CD4-positive, alpha-beta T cell treated with Interleukin-4 for 4 hours (primary cell): ENCODE measurements at places on chromosomes 3 and 15.
A peak's percentile ranks its signal among the peaks of the same experiment; 100 is the strongest.

GRCh38 chr15:71203586-71204474 lies 88.6 kb downstream of the THSD4 start:
- no peak for DNase-seq

- DNase-seq: no peak
Observed at GRCh38 chr3:78511840-78512239, 1256.0 kb downstream of the ROBO1 start.

- DNase-seq: no peak
Observed at GRCh38 chr15:52709187-52709981, 30.2 kb upstream of the ATOSA start.

DNA sequence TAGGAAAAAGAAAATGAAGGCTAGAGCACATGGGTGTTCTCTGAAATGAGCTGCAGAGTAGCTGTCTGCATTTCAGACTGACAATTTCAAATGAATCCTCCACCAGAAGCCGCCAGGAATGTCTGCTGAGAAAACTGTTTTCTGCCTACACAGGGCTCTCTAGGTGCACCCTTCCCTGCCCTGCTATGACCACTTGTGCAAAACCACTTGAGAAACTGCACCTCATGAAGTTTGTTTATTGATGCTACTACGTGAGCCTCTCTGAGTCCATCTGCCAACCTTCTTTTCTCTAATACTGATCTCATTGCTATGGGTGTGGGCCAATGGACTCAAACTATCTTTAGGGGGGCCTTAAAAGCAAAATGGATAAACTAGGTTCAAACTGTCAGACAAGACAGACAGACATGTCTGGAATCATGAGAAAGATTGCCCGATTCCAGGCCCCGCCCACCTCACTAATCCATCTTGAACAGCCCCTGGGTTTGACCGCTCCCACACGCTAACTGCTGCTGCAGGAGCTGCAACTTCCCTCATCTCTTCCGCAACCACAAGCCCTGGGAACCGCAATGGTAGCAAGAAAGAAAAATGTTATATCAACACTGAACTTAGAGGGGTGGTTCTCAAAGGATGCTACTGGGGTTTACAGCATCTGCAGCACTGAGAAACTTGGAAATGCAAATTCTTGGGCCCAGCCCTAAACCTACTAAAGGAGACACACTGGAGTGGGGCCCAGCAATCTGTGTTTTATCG lies 9.0 kb upstream of the CD47 start:
- peak; percentile 41 for DNase-seq

DNA sequence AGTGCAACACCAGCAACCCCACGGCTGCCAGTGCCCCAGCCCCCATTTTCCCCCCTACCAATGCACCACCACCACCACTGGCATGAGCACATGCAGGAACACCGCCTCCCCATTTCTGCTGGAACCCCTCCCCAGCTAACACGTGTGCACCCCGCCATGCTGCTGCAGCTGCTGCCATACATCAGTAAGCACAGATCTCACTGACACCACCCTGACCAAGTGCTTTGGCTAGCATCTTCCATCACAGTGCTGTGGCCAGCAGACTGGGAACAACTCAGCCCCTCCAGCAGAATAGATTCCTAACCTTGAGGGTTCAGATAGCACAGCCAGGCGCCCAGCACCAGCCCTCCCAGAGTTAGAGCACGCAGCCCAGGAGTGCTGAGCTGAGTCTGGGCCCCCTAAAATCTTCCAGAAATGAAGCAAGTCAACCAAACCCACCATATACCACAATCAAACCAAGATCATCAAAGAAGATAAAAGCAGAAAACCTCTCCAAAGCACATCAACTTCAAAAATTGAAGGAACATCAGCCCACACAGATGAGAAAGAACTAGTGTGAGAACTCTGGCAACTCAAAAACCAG lies 81.2 kb upstream of the CDV3 start:
- no peak for DNase-seq

DNA sequence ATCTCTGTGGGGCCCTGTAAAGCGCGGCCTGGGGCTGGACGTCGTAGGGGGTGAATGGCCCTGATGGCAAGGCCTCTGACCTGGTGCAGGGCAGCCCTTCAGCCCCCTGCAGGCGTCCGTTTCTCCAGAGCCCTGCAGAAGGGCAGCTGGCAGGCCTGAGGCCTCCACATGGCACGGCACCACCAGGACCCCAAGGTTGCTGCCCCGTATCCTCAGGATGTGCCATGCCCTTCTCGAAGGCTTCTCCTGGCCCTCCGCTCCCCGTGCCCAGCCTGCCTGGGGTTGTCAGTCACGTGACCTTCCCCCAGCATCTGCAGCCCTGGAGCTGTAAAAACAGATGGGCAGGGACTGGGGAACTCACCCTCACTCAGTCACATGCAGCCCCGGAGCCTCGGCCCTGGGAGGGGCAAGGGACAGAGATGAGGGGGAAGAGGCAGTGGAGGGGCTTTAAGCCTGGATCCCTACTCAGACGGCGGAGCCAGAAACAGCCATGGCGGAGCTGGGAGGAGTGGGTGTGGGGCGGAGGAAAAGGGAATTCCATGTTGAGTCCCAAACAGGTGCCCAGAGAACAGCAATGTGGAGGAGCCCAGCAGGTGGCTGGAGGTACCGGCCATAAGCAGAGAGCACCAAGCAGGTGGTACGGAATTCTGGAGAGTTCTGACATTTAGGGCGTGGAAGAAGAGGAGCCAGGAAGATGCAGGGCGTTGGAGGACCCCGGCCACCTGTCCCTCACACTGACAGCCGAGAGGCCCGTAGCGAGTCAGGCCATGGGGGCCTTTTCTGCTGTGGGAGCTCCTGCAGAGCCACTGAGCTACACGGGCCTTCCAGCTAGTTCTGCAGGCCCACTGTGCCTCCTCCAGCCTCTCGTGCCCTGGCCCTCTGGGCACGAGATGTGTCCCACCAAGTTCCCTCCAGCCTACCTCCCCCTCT lies 193.1 kb downstream of the XXYLT1 start:
- no peak for DNase-seq

DNA sequence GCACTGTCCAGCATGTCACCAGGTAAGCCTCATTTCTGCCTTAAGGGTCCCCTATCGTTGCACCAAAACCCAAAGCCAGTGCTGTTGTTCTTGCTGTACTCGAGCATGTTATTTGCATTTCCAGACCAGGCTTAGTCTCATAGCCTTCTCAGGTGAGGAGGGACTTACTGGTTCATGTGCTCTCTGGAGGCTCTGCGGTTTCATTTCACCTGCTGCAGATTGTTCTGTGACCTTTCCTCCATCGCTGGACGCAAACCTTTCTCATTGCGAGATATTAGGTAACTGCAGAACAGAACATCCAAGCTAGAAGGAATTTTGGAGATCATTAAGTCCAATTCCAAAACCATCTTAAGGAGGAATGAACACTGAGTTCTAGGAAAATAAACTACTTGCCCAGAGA lies 187.3 kb upstream of the BCL6 start:
- DNase-seq: no peak

DNA sequence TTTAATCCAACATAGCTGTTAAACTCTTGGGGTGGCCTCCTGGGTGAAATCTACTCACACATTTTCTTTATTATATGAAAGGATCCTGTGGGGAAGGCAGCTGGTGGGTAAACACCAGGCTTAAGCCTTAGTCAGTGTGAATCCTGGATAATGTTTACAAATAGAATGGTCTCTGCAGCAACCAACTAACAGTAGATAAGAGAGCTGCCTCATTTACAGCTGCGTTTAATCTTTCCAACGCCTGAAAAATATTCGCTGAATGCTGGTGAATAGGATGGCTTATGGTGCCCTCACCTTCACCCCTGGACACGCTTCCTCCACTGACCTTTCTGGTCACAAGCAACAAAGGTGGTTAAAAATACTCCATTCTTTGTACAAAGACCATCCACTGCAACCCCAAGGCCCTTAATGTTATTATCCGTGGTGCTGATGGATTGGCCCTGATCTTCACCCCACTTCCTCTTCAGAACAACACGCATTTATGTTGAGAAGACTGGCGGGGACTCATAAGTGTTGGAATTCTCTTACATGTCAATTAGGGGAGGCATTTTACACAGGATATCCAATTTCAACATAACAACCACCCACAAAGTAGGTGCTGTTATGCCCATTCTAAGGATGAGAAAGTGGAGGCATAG lies 120.0 kb upstream of the FRMD4B start:
- DNase-seq: no peak

DNA sequence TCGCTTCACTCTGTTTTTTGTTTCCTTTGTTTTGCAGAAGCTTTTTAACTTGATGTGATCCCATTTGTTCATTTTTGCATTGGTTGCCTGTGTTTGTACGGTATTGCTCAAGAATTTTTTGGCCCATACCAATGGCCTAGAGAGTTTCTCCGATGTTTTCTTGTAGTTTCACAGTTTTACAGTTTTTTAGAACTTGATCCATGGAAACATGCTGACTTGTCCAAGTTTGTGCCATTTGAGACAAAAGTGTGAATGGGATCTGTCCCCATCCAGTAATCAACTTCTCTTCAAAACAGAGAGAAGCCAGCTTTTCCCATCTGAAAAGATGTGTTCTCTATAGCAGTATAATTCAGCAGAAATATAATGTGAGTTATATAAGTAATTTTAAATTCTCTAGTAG lies 266.5 kb upstream of the LRTM1 start:
- no peak for DNase-seq

DNA sequence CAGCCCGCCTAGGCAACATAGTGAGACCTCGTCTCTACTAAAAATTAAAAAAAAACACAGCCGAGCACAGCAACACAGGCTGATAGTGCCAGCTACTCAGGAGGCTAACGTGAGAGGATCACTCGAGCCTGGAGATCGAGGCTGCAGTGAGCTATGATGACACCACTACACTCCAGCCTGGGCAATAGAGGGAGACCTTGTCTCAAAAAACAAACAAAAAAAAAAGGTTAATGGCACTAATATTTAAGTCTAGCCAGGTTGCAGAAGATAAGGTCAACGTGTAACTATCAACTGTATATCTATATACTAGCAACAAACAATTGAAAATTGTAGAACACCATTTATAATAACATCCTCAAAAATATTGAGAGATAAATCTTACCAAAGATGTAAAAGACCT lies 75.1 kb downstream of the MYO9A start:
- DNase-seq: no peak

DNA sequence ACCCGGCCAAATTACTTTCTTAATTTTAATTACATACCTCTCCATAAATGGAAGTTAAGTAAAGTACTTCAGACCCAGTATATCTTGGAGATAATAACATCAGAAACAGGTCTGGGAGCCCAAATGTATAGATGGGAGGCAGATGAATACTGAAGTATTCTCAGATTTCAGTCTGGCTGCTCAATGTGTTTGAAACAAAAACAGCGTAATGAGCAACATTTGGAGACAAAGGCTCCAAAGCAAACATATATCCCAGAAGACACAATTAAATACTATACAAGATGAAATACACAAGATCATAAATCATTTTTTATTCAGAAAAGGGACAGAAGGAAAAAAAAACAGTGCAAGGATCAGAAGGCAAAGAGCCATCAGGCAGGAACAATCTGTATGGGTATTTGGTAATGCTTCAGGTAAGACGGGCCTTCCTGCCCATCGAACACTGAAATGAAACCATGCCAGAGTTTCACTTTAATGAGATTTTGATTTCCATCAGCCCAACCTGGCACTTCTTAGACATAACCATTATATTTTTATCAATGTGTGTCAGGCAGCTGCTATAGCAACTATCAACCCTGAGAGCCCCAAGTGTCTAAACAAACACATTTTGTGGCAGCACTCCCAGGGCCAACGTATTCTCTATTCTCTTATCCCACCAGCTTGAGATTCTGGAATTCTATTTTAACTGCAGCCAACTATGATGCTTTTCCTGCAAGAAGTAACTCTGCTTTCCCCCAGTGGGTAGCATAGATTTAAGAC lies 210.8 kb downstream of the STT3B start:
- DNase-seq: no peak

GRCh38 chr15:101097111-101097510 lies 154.7 kb downstream of the CHSY1 start:
- no peak for DNase-seq

DNA sequence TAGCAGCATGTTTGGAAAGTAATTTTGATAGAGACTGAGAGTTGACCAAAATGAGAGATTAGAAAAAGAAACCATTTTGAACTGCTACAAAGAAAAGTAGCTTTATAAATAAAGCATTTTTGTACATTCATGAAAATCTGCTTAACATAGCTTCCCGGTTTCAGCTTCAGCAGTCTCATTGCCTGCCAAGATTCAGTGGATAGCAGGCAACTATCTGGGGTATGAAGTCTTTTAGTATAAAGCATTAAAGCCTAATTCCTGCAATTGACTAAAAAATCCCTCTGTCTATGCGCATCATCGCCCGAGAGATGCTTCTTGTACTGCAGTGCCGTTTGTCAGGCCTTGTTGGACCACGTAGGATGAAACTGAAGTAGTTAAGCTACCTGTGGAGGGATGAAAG lies 588.4 kb downstream of the NAALADL2 start:
- no peak for DNase-seq

DNA sequence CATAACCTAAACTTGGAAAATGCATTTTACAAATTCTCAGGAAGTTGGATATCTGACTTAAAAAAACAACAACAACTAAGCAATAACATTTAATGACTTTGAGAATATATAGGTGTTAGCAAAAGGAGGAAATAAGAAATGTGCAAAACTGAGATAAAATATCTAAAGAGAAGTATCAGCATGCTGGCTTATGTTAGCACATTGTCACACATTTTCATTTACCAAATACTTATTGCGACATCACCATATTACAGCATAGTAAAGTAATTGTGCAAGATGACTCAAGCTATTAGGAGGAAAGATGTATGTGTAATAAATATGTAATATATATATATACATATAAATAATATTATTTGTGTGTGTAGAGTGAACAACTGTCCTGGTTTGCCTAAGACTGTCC lies 9.2 kb downstream of the PTX3 start:
- no peak for DNase-seq

DNA sequence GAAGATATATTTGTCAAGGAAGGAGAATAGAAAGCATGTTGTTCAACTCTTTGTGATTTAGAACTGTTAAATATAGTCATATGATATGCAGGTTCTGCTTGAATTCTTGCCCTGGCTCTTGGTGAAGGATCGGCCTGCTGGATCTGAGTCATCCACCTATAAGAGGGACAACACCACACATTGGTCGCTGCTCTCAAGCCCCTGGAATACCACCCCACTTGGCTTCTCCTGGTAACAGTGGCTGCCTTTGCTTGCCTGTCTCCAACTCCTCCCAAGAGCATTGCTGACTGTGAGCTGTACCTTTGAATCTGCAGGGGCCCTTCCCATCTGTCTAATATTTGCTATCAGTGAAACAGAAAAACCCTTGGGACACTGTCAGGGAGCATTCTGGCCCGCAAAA lies 78.9 kb upstream of the DGKG start:
- DNase-seq: no peak

- DNase-seq: no peak
Observed at GRCh38 chr3:171358181-171358880, 101.9 kb downstream of the TNIK start.
